Ovary (tissue), 10 donors: ENCODE measurements at places on chromosomes 3 and 15. TPM values are rescaled to one million over a fixed set of nuclear protein-coding genes. Genes with fewer than 3 reads are reported as not detected.
A peak's percentile ranks its signal among the peaks of the same experiment; 100 is the strongest.

DNA sequence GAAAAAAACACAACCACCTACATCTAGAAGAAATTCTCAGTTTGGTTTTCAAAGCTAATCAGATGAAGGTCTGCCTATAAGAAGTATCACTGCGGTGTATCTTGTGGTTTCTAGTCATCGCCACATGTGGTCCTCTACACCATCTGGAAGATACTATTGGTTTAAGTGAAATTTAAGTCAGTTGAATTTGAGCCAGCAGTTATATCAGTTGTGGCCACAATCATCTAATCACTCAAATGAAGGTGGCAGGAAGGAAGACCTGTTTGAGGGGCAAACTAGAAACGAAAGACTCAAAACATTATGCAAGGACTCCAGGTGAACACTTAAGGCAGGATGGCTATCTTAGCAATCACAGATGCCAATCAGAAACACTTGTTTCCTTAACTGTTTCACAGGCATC is 48.7 kb downstream of the ETV5 start:
- no peak for DNase-seq

DNA sequence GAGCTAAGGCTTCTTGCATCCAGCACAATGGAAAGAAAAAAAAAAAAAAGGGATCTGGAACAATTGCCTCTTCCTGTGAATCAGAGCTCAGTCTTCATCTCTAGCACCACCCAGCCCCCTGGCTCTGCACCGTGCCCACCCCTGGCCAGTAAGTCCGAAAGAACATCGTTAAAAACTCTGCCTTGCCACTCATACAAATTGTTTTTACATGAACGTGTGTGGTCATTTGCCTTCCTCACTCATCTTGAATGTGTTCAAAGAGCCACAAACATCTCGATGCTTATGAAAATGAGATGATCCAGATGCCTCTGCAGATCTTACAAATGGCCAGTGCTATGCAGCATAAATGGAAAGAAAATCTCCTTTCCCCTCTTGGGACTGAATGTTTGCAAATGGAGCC is 400.0 kb upstream of the PPP2R3A start:
- no peak for DNase-seq

DNA sequence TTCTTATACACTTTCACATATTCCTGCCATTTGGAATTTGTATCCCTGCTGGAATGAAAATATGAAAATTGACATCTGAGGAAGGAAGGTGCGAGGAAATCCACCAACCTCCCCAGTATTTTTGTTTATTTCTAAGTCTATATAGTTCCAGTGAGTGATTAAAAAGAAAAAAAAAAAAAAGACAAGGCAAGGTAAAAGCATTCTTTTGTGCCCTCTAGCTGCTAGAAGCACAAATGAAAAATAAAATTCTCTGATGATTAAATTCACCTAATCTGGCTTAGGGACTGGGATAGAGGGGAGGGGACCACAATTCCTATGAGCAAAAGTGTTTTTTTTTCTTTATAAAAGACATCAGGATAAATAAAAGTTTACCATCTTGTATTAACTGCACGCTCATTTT is 370.9 kb downstream of the NR2F2 start:
- no peak for DNase-seq

GRCh38 chr3:150602426-150603152 is 532 bp upstream of the SELENOT start:
- DNase-seq: no peak

DNA sequence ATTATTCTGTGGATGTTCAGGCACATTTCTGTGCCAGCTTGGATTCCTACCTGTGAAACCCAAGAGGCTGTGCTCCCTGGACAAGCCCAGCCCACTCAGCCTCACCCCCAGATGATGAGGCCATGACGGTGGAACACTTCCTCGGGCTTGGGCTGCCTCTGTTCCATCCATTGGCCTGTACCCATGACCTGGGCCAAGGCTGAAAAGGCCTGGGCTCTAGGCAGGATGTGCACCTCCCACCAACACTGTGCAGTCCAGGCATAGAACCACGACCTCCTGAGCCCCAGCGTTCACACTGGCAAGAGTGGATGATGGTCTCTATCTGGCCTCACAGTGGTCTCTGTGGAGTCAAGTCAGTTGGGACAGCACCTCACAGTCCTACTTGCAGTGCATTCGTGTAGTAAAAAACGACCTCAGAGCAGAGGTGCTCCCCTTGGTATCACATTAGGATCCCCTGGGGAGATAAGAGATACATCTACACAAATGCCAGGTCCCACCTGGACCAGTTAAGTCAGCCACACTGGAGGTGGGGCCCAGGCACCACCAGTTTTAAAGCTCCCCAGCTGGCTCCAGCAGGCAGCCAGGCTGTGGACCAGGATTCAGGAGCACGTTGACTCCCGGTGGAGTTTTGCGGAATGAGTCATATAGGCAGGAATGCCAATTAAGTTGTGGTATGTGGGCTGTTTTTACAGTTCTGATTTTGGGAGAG is 39.0 kb upstream of the IGF1R start:
- DNase-seq: no peak

- no peak for DNase-seq
Observed at GRCh38 chr3:188827103-188827502, 344.7 kb upstream of the TPRG1 start.

- no peak for DNase-seq
Observed at GRCh38 chr3:133578548-133579191, 5.2 kb downstream of the CDV3 start.

DNA sequence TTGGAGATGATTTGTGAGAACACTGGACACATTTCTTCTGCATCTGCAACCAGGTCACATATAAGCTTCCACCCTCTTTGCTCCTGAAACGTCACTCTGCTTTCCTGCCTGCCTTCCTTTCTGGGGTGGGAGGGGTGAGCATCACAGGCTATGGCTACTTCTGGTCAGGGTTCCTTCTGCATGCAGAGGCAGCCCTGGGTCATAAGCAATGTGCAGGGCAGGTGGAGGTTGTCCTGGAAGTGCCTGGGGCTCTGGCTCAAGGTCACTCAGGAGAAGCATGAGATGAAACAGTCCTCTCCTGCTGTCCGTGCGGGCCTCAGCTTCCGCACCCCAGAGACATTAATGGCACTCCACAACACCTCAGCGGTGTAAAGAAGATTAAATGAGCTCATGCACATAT is 15.1 kb downstream of the SLC6A20 start:
- DNase-seq: no peak

GRCh38 chr3:158574646-158575045 is 3.7 kb downstream of the MLF1 start:
- no peak for DNase-seq

DNA sequence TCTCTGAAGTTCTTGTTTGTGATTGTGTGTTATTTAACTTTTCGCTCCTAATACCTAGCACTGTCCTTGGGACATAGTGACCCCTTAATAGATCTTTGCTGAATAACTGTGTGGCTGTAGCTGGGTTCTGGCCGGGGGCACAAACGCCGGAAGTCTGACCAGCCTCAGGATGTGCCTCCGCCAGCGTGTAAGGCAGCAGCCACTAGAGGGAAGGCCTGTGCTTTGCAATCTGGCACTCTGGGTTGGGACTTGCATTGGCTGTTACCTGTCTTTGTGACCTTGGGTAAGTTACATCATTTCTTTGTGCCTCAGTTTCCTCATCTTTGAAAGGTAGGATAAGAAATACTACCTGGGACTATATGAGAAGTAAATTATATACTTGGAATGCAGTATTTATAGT is 158.7 kb downstream of the GHSR start:
- no peak for DNase-seq

- DNase-seq: no peak
Observed at GRCh38 chr3:196998966-196999760, 30.5 kb downstream of the MELTF start.

DNA sequence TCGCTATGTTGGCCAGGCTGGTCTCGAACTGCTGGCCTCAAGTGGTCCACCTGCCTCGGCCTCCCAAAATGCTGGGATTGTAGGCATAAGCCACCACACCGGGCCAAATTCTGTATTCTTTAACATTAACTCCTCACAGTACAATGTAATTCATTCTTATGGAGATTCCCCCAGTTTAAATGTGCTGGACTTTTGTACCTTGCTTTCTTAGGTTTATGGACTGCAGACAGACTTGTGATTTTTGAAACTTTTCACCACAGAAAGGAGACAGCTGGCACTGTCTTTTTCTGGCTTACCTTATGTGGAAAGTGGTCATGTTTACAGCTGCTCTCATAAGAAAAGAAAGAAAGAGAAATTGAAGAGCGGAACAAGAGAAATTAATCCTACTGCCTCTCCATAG is 103.8 kb downstream of the IQCH start:
- DNase-seq: no peak

DNA sequence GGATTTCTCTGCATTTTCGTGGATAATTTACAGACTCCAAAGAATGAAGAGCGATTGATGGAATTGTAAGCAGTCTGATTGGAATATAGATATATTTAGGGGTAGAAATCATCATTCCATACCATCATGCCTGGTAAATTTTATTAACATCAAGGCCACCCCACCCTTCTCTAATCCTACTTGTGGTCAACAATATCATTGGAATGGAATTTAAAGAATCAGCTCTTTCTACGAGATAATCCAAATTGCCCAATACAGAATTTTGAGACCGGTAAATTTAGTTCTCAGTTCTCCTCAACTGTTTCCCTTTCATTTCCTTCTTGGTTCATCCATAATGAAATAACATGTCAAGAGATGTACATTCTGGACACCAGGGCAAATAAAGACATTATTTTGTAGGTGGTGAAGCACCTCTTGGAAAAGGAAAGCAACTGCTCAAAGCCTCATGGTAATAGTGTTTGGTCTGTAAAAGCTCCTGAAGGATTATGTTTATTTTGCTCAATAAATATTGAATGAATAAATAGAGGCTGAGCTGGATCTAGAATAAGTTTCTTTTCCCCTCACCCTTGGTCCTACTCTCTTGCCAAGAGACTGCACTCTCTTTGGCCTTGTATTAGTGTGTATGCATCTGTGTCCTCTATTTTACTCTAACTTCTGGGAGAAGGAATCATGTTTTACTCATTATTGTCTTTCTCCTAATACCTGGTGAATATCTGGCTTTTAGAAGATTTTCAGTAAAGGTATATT is 133.7 kb upstream of the BCL6 start:
- no peak for DNase-seq

- DNase-seq: no peak
Observed at GRCh38 chr3:65230261-65231139, 542.7 kb upstream of the ADAMTS9 start.

- DNase-seq: peak; percentile 31
Observed at GRCh38 chr3:131082871-131083863, 56.5 kb downstream of the NEK11 start.

- DNase-seq: no peak
Observed at GRCh38 chr3:134368751-134369105, 5.5 kb downstream of the AMOTL2 start.

DNA sequence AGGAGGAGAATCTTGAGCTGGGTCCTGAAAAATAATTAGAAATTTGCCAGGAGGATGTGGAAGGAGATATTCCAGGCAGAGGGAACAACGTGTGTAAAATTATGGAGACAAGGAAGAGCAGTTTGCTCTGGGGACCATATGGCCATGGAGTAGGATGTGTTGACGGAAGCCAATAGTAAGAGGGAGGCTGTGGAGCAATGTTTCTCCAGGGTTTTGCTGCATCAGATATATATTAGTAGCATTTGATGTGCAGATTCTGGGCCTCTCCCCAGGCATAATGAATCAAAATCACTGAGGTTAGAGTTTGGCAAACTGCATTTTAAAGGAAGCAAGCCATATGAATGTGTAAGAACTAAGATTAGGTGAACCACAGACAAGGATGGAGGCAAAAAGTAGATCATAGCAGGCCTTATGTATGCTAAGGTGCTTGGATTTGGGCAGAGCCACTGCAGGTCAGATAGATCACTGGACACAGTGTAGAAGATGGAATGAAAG is 192.9 kb upstream of the IL12A start:
- DNase-seq: no peak

GRCh38 chr15:43934480-43934879 is 107.7 kb downstream of the WDR76 start:
- no peak for DNase-seq

DNA sequence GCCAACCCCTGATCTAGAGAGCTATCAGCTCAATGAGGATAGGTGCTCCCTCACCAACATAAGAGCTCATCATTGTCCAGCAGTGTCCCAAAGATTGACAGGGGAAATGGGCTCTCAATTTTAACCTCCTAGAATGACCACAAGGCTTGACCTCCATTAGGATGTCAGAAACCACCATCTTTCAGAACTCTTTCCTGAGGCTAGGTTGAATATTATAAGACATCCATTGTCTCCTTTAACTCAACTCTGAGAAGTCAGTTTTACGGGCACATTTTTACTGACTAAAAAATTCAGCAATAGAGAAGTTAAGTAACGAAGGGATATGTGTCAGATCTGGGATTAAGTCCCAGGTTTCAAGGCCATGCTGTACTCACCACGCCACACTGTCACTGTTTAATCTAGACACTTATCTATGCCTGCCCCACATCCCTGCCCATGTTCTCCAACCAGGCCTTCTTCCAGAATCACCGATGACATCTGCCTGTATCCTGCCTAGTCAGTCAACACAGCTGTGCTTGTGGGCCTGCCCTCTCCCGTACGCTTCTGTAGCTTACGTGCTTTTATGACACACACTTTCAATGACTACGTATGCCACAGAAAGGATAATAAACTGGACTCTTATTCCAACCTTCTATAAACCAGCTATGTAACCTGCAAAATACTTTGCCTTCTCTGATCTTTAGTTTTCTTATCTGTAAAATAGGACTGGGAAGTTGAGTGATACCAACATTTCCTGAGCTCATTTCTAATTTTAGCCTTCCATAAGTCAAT is 17.1 kb upstream of the MUC13 start:
- DNase-seq: no peak

GRCh38 chr3:53823956-53824657 is 22.1 kb downstream of the CHDH start:
- no peak for DNase-seq

- DNase-seq: no peak
Observed at GRCh38 chr3:129063841-129064482, 3.4 kb downstream of the GP9 start.

GRCh38 chr15:25611603-25612002 is 172.8 kb upstream of the UBE3A start:
- DNase-seq: no peak

- DNase-seq: no peak
Observed at GRCh38 chr15:88484682-88485331, 17.3 kb downstream of the MRPS11 start.

GRCh38 chr15:54273928-54274327 is 295.7 kb downstream of the UNC13C start:
- DNase-seq: no peak

DNA sequence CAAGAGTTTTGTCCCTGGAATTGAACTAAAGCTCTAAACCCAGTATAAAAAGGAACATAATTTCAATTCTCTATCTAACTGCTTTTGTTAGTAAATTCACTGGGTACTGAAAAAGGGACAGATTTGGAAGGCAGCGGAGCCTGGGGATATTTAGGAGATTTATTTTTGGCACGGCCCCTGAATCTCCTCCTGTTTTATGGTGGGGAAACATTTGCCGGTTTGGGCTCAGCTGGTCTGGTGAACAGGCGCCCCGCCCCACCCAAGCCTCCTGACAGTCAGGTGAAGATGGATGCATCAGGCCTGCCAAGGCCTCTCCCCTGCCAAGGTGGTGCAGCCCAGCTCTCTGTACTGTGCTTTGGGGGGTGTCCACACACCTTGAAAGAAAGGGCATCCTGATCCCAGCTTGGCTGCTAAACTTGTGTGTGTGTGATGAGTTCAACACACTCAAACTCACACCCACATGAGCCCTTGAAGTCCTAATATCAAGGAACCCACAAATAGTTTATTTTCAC is 46.3 kb downstream of the EBLN2 start:
- DNase-seq: no peak

OR5AC2 gene
- not detected for total RNA-seq

GP5 gene
- 0.31 TPM for total RNA-seq

SCAANT1 gene
- not detected for total RNA-seq

GXYLT2 gene
- 65.8 TPM for total RNA-seq

LRTM1 gene
- not detected for total RNA-seq

CASR gene
- total RNA-seq: 0.08 TPM

LACTB gene
- 8.1 TPM for total RNA-seq
